ENCODE measurements at places on chromosomes 2 and 18.
A peak's percentile ranks its signal among the peaks of the same experiment; 100 is the strongest.

GRCh38 chr18:58097907-58098166, 53.8 kb downstream of the NEDD4L start:
- ATAC-seq = no peak

DNA sequence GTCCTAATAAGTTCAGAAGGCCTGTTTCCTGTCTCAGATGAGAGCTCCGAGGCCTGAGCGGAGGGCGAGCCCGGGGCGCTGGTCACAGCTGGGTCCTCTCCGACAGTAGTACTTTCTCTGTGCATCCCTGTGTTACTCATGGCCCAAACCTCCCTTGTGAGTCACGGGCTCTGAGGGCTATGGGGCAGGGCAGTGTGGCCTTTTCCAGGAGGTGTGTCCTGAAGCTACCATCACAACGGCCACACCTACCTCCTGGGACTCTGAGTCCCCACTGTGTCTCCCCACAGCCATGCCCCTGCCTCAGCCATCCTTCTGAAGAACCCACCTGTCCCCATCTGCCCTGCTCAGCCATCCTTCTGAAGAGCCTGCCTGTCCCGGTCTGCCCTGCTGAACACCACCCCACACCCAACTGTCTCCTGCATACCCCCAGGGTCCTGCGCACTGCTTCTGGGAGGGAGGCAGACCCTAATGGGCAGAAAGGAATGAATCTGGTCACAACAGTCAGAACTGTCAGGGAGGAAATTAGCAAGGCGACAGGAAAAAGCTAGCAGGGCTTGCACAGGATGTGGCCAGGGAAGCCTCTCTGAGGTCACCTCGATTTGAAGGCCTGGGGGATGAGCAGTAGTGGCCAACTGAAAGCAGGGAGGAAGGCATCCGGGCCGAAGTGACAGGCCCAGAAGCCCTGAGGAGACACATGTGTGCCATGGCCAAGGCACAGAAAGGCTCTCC, 145.4 kb upstream of the RIOK3 start:
- peak; percentile 24 for ATAC-seq

DNA sequence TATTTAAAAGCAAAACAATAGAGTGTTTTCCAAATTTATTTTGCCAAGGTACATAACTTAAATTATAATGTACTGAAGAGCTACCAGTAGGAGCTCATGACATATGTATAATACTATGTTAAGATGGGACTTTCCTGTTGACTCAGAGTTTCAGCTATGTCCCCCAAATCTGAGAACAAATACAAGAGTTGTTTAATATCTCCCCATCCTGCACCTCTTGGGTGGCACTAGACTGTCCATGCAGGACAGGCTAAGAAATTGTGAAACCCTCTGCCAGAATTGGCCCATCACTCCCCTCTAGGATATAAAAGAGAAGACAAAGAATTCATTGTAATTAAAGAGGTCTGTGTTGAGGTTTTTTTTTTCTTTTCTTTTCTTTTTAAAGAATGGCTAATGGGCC, 21.7 kb upstream of the CTAGE1 start:
- no peak for ATAC-seq

DNA sequence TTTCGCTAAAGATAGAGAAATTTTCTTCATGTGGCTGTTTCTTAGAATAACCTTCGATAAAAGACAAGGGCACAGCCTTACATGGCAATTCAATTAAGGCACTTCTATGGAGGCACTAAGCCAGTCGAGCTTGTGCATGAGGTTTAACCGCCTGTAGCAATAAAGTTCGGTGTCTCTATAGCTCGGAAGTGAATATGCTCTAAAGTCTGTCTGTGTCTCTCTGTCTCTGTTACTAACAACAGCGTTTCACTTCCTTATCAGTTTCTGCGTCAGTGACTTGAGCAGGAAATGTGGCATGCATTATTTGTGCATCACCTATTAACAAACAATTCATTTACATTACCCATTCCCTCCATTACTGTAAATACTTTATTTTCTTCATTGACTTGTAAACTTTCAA, 365.1 kb upstream of the NETO1 start:
- ATAC-seq = peak; percentile 72

GRCh38 chr2:238714038-238714528, 133.8 kb upstream of the TWIST2 start:
- no peak for ATAC-seq
